Stomach (tissue), 19 donors: ENCODE measurements at places on chromosomes 11 and 22. TPM values are rescaled to one million over a fixed set of nuclear protein-coding genes. Genes with fewer than 3 reads are reported as not detected.

GRCh38 chr11:24391167-24391566, 105.7 kb upstream of the LUZP2 start:
- no peak overlapping the region for H3K27ac ChIP-seq
- H3K4me1 ChIP-seq: no peaks in the 10 kb centered on the region
- no peaks in the 10 kb centered on the region for H3K27me3 ChIP-seq
- H3K36me3 ChIP-seq: no peaks in the 10 kb centered on the region

GRCh38 chr11:123219066-123219690, 24.1 kb upstream of the CLMP start:
- peaks cover 20% of the 10 kb centered on the region for H3K27me3 ChIP-seq
- DNase-seq: no peak
- H3K4me1 ChIP-seq: no peaks in the 10 kb centered on the region
- H3K36me3 ChIP-seq: no peaks in the 10 kb centered on the region
- peak overlapping the region; percentile 25 for H3K27ac ChIP-seq

DNA sequence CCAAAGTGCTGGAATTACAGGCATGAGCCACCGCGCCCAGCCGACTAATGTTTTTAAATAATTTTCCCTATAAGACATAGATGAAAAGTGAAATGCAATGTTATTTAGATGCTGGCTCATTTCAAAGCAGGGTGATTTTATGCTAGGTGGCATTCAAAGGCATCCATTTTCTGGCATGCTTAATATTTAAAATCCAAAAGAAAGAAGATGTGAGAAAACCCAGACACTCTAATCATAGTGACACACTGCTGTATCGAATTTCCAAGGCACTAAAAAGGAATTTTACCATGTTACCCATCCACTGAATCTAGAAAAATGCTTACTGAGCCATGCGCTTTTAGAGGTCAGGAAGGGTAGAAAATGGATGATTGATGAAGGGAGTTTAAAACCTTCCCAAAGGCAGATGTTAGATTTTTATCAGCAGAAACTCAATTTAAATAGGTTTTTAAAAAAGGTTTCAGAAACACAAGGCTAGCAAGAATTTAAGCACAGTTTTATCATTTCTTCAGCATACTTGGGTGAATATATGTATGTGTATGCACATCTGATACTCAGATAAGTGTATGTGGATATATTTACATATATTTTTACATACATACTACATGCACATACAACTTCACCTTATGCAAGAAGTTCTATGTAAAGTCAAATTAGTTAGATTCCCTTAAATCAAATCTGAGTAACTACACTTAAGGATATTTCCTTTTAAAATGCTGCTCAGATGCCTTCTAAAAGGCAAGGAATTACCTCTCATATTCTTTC, 24.1 kb upstream of the CCDC89 start:
- no peaks in the 10 kb centered on the region for H3K27me3 ChIP-seq
- peaks cover 5% of the 10 kb centered on the region for H3K36me3 ChIP-seq
- no peak for DNase-seq
- H3K4me3 ChIP-seq: no peak overlapping the region

DNA sequence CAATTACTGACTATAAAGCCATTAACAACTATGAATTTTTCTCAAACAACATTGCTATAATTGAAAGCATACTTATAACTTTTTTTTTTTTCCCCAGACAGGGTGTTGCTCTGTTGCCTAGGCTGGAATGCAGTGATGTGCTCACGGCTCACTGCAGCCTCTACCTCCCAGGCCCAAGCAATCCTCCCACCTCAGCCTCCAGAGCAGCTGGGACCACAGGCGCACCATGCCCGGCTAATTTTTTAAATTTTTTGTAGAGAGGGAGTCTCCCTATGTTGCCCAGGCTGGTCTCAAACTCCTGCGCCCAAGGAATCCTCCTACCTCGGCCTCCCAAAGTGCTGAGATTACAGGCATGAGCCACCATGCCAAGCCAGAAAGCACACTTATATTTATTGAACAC, 6.1 kb upstream of the WEE1 start:
- peaks cover 70% of the 10 kb centered on the region for H3K4me1 ChIP-seq
- H3K27me3 ChIP-seq: no peaks in the 10 kb centered on the region
- no peak for DNase-seq
- no peaks in the 10 kb centered on the region for H3K36me3 ChIP-seq

DNA sequence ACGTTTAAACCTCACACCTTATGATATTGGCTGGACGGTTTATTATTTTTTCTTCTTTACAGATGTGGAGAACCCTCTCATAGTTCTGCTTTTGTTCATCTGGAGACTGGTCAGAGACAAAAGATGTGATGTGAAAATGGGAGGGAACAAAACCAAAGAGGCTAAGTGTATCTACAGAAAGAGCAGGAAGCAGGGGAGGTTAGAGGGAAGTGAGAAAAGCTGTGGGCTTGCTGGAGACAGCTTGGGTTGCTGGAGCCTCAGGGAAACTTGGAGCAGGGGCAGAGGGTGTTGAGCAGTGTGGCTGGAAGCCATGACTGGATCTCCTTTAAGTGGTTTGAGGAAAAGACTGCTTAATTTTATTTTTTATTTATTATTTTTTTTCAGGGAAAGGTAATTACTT, 79.0 kb upstream of the SNX19 start:
- H3K4me1 ChIP-seq: no peaks in the 10 kb centered on the region
- H3K36me3 ChIP-seq: no peaks in the 10 kb centered on the region
- no peak overlapping the region for H3K4me3 ChIP-seq

DNA sequence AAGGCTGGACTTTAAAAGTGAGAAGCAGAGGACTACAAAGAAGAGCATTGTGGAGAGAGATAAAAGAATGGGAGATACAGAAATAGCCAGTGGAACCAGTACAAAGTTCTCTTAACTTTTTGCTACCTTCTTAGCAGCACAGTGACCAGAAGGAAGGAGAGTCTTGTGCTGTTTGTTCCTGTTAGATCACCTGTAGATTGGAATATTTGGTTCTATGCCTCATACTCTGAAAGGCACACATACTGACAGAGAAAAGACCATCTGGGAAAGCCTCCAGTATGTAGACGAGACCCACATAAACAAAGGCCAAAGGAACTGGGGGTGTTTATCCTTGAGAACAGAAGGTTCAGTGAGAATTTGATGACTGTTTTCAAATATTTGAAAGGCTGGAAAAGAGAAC, 18.7 kb downstream of the RNF141 start:
- no peaks in the 10 kb centered on the region for H3K27me3 ChIP-seq
- H3K4me1 ChIP-seq: peaks cover 9% of the 10 kb centered on the region
- DNase-seq: no peak
- peaks cover 73% of the 10 kb centered on the region for H3K36me3 ChIP-seq
- no peak overlapping the region for H3K27ac ChIP-seq
- no peak overlapping the region for H3K4me3 ChIP-seq

GRCh38 chr11:112590764-112591163, 330.1 kb upstream of the PLET1 start:
- no peaks in the 10 kb centered on the region for H3K27me3 ChIP-seq
- H3K4me1 ChIP-seq: peaks cover 15% of the 10 kb centered on the region
- H3K36me3 ChIP-seq: no peaks in the 10 kb centered on the region
- no peak overlapping the region for H3K4me3 ChIP-seq

DNA sequence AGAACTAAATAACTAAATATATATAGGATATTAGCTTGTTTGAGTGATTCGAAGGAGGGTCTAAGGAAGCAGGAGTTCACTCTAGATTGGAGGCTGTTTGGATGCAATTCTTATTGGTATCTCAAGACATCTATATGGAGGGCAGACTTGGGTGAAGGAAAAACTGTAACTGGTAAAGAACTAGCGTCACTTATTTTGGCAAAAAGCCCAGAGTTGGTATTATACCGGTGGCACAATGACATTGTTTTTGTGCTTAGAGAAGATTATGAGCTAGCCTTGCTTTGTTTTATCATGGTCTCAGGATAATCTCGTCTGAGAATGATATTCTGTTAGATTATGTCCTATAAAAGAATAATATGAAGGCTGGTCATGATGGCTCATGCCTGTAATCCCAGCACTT, 6.0 kb upstream of the SLC35F2 start:
- no peak overlapping the region for H3K27ac ChIP-seq
- DNase-seq: no peak
- peaks cover 6% of the 10 kb centered on the region for H3K4me1 ChIP-seq
- H3K27me3 ChIP-seq: no peaks in the 10 kb centered on the region
- no peak overlapping the region for H3K4me3 ChIP-seq

DNA sequence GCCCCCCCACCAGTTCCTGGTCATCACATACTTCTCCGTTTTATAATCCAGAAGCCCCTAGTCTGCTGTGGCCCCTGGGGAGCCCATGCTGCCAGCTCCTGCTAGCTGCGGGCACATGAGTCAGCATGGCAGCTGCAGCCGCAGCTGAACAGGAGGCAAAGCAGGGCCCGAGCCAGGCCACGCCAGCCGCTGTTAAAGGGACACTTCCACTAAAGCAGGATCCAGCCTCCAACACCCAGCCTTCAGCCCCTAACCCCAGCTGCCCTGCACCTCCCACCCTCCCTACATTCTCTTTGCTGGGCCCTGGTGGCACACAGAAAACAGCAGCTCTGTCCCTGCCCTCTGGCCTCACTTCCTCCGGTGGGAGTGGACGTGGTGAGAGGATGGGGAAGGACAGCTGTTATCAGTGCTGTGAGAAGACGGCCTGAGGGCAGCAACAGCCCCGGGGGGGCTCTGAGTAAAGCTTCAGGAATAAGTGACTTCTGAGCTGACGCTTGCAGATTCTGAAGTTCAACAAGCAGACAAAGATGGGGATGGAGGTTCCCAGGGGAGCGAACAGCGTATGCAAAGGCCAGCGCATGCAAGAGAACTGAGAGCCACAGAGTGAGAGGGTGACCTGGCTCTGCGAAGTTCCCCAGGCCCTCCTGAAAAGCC, 688 bp upstream of the LRRC74B start:
- peaks cover 5% of the 10 kb centered on the region for H3K27me3 ChIP-seq
- no peaks in the 10 kb centered on the region for H3K36me3 ChIP-seq
- H3K4me3 ChIP-seq: peak overlapping the region; percentile 32
- H3K4me1 ChIP-seq: peaks cover 20% of the 10 kb centered on the region

- DNase-seq: peak; percentile 37
- no peaks in the 10 kb centered on the region for H3K27me3 ChIP-seq
- H3K27ac ChIP-seq: no peak overlapping the region
- H3K36me3 ChIP-seq: peaks cover 96% of the 10 kb centered on the region
- H3K4me3 ChIP-seq: no peak overlapping the region
Measured at GRCh38 chr11:63906585-63906984, 10.4 kb downstream of the RCOR2 start.

GRCh38 chr11:77113382-77114088, 10.9 kb downstream of the OMP start:
- H3K36me3 ChIP-seq: peaks cover 51% of the 10 kb centered on the region
- no peaks in the 10 kb centered on the region for H3K4me1 ChIP-seq
- DNase-seq: peak; percentile 67
- no peak overlapping the region for H3K27ac ChIP-seq
- H3K4me3 ChIP-seq: no peak overlapping the region

DNA sequence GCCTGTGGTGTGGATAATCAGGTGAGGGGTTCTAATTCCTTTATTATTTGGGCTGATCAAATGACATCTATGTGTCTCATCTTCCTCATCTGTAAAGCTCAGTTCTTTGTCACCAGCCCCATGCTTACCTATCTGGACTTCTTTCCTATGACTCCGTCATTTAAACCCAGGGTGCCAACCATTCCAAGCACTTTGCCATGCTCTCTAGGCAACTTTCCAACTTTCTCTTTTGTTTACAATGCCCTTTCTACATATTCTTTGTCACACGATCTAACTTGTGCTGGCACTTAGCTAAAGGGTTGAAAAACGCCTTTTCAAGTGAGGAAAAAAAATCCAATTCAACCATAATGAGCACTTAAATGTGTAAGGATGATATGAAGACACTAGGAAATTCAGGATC, 27.9 kb downstream of the EXPH5 start:
- no peaks in the 10 kb centered on the region for H3K27me3 ChIP-seq
- peaks cover 9% of the 10 kb centered on the region for H3K4me1 ChIP-seq
- no peak overlapping the region for H3K27ac ChIP-seq
- peak; percentile 36 for DNase-seq
- no peaks in the 10 kb centered on the region for H3K36me3 ChIP-seq

DNA sequence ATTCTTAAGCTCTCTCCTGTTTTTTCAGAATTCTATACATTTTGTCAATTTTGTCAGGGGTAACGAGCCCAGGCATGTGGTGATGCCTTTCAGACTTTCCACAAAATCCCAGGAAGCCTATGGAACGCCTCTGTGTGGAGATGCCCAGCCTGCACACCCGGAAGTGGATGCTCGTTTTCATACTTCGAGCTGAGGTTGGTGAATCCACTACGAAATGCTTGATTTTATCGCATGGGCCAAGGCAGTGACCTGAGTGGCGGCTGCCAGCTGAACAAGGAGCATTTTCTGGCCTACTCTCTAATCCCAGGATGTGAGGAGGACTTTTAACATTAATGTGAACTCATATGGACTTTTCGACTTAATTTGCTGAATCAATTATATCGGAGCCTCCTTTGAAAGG, 426.7 kb upstream of the B3GAT1 start:
- no peaks in the 10 kb centered on the region for H3K27me3 ChIP-seq
- H3K36me3 ChIP-seq: no peaks in the 10 kb centered on the region
- no peaks in the 10 kb centered on the region for H3K4me1 ChIP-seq
- no peak overlapping the region for H3K27ac ChIP-seq

DNA sequence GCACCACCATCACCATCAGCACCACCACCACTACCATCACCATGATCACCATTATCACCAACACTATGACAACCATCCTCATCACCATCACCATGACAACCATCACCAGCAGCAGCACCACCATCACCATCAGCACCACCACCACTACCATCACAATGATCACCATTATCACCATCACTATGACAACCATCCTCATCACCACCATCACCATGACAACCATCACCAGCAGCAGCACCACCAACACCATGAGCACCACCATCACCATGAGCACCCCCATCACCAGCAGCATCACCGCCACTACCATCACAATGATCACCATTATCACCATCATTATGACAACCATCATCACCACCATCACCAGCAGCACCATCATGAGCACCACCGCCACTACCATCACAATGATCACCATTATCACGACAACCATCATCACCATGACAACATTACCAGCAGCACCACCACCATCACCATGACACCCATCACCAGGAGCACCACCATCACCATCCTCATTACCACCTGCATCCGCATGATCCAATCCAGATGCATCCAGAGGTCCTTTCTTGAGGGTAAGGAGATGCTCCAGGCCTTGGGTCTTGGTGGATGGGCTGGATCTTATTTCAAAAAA, 23.8 kb downstream of the PHF21B start:
- H3K27ac ChIP-seq: no peak overlapping the region
- H3K4me3 ChIP-seq: no peak overlapping the region

- H3K27me3 ChIP-seq: no peaks in the 10 kb centered on the region
- no peak overlapping the region for H3K27ac ChIP-seq
- H3K4me3 ChIP-seq: no peak overlapping the region
- DNase-seq: peak; percentile 42
Measured at GRCh38 chr22:26579331-26579886, 10.5 kb downstream of the TPST2 start.

GRCh38 chr11:3659595-3660515, 11.3 kb downstream of the CHRNA10 start:
- H3K4me1 ChIP-seq: no peaks in the 10 kb centered on the region
- H3K36me3 ChIP-seq: no peaks in the 10 kb centered on the region
- H3K27ac ChIP-seq: no peak overlapping the region
- peak; percentile 41 for DNase-seq
- H3K4me3 ChIP-seq: no peak overlapping the region

GRCh38 chr11:13297917-13298356, 20.3 kb downstream of the BMAL1 start:
- DNase-seq: no peak
- H3K36me3 ChIP-seq: no peaks in the 10 kb centered on the region
- no peaks in the 10 kb centered on the region for H3K27me3 ChIP-seq
- no peak overlapping the region for H3K27ac ChIP-seq
- peaks cover 59% of the 10 kb centered on the region for H3K4me1 ChIP-seq

- H3K4me3 ChIP-seq: no peak overlapping the region
- no peak for DNase-seq
- H3K27ac ChIP-seq: no peak overlapping the region
- no peaks in the 10 kb centered on the region for H3K36me3 ChIP-seq
Measured at GRCh38 chr11:81644239-81644840, 1089.3 kb downstream of the FAM181B start.

ALG8 gene
- total RNA-seq: 17.5 TPM

MIF gene
- total RNA-seq: 293 TPM

SCN2B gene
- total RNA-seq: 0.92 TPM
